ENCODE measurements at places on chromosomes 7 and 10.

DNA sequence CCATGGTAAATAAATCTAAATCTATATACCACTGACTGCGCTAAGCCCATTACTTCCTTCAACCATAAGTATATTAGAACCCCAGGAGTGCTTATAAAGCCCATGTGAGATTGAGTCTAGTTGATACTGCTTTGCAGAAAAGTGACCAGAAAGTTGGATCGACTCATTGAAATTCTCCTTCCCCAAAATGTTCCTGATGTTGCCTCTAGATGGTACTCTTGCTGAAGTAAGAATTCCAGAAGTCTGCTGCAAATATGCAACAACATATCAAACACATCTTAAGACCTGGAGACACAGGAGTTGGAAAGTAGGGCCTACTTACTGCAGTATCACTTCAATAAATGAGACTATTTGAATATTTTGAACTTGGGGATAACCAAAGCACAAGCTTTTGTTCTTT is 550.8 kb downstream of the IPMK start:
- no peak for DNase-seq

DNA sequence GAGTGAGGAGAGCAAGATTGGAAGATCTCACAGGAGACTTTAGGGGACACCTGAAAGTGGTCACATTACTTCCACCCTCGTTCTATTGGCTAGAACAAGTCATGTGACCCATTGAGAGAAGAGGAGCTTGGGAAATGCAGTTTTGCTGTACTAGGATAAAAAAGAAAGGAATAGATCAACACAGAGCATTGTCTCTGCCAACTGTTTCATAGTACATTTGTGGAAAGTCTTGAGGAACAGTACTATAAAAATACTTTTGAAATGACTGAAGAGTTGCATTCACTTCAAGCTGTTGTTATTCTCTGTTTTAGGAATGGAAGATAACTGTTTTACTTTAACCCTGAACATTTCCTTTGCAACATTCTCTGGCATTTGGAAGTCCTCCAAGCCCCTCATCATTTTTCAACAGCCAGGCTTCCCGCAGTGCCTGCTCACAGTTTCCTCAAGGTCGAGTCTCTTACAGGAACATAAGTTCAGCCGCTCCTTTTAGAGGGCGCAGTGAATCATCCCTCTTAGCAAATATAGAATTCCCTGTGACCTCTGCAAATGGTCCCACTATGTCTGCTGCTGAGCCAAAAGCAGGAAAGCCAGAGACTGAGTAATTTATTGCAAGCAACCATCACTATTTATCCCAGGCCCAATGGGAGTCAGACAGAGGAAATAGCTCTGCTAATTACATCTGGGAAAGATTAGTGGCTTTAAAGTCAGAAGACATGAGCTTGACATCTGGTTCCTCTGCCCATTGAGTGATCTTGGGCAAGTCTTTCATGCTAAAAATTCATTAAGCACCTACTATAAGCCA is 40.7 kb downstream of the MRPL32 start:
- no peak for DNase-seq

DNA sequence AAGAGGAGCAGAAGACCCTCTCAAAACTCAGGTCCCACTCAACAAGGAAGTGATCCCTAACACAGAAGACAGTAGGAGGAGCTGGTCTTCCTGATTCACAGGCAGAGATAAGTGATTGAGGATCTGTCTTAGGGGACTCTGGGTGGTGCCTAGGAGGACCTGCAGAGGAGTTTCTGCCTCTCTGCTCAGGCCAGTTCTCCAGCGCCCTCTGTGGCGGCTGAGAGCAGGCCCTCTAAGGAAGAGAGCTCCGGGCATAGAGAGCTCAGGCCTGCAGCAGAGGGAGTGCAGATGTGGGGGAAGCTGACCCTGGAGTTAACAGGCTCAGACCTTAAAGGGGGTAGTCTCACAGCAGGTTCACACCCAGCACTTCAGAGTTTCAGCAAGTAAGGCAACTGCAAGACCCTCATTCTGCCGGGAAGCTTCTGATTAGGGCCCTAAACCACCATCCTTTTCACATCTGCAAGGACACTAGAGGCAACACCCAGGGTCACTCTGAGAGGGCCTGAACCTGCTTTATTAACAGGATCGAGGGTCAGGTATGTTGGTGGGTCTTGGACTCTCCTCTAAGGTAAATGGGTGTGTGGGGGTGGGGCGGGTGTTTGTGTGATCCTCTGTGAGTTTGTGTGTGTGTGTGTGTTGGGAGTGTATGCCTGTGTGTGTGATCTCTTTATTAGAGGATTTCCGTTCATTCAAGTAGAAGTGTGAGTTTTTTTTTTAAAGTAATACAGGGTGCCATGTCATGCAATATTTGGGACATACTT is 57.6 kb upstream of the TARP start:
- no peak for DNase-seq

DNA sequence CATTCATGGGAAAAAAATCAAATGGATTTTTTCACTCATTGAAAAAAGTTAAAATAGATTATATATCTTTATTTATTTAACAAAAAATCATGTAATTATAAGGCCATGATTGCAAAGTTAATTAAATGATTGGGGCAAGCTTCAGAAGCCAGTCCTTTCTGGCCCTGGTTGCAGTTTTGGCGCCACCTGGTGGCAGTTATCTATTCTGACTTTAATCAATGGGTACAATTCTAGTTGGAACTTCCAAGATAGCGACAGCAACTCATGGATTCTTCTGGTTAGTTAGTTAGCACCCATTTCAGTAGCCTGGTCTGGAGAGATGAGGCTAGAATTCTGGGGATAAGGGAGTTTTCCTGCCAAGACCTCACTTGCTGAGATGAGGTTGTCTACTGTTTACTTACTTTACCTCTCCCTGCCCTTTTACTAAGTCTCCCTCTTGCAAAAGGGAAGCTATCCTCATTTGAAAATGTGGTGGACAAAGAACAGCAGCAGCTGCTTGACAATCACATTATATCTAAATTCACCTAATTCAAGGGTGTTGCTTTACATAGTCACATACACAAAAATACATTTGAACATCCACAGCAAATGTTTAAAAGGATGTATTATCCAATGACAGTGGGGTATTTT is 42.3 kb downstream of the NOC3L start:
- DNase-seq: peak; percentile 44

- DNase-seq: no peak
Observed at GRCh38 chr10:47031901-47032465, 120.8 kb downstream of the PTPN20 start.

GRCh38 chr10:104577163-104577562 is 63.9 kb upstream of the SORCS3 start:
- DNase-seq: no peak

DNA sequence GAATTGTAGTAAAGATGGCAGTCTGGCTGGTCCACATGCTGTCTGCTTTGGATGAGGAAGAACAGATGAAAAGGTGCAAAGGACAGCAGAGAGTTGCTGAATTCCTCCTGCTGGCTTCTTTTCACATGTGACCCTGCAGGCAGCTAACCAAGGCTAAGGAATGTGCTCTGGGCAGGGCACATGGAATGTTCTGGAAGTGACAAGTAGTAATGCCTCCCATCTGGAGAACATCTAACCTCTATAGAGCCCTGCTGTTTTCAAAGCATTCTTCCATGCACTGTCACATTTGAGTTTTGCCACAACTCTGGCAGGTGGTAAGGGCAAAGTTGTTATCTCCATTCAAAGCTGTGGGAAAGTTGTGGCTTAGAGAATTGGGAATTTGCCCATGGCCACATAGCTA is 208.8 kb downstream of the STK31 start:
- DNase-seq: no peak

GRCh38 chr10:28393956-28394568 is 91.2 kb upstream of the MPP7 start:
- DNase-seq: peak; percentile 32

GRCh38 chr10:72611783-72612182 is 14.1 kb downstream of the MICU1 start:
- DNase-seq: no peak

DNA sequence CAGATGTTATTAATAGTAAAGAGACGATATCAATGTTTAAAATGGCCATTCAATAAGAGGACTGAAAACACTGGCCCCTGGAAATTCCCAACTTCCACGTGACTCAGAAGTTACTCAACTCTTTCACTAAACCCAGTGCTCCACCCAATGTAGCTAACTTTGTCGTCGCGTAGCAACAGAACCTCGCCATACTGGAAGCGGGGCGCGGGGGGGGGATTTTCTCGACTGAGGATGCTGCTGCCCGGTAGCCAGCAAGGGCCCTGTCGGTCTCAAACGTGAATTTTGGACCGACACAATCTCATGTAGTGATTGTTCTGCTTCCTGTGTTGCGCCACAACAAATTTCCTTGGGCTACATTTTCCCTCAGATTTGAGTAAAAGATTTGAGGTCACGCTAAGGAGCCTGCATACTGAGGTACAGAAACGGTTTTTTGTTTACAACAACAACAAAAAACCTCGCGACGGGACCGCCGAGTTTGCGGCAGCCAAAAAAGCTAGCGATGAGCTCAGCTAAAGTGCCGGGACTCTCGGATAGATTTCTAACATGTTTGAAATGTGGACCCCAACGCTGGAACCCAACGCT is 977 bp upstream of the SFR1 start:
- peak; percentile 81 for DNase-seq

DNA sequence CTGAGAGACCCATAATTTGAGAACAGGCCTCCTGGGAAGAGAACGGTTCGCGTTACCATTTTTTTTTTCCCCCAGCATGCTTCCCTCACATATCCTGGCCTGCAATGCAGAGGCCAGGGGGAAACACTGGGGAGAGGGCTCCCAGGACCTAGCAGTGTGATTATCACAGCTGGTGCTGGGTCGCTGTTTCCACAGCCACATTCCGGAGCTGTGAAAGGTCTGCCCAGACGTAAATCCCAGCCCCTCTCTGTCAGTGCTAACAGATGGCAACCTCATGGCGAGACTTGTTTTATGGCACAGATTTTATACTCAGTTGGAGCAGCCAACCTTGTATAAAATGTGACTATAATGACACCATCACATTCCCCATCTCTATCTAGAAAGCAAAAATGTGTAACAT is 150.5 kb downstream of the PLXDC2 start:
- no peak for DNase-seq

DNA sequence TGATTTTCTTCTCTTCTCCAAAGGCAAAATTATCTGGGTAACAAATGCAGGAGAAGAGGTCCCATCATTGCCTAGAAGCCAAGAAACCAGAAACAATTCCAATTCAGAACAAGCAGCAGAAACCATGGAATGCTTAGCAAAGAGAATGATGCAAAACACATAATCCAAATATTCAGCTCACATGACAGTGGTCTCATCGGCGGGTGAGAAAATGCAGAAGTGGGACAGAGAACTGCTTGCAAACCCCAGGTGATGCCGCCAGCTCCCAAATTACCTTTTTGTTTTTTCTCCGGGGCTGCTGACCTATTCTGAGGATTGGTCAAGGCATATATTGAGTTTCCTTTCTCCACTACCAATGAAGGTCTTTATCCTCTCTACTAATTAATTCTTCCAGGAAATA is 99.7 kb downstream of the ZNF22 start:
- no peak for DNase-seq

DNA sequence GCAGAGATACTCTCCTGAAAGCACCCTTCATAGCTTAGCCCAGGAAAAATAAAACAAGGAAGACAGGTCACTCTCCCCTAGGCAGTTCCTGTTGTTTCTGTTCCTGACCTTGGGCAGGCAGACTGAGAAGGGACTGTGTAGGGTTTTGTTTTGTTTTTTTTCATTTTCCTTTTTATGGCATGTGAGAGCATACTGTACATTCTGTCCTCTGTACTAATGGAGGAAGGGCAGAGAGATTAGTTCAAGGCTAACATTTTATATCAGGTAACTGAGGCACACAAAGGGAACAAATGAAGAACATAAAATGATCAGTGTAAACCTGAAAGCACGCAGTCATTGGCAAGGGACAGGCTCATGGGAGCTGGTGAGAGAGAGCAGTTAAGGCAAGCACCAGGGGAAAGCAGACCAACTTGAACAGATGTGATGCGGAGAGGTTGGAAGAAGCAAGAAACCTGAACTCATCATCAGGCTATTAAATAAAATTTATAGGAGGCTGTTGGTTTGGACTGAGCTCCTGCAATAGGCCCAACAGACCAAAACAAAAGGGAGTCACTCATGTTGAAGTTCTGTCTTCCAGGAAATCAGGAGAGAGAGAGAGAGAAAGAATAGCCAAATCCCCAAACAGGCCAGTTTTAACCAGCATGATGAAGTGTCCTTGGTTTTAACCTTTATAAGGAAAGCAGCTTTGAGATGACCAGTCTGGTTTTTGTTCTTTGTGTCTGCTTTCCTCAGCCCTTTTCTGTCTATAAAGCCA is 34.1 kb upstream of the PDCD4 start:
- no peak for DNase-seq

DNA sequence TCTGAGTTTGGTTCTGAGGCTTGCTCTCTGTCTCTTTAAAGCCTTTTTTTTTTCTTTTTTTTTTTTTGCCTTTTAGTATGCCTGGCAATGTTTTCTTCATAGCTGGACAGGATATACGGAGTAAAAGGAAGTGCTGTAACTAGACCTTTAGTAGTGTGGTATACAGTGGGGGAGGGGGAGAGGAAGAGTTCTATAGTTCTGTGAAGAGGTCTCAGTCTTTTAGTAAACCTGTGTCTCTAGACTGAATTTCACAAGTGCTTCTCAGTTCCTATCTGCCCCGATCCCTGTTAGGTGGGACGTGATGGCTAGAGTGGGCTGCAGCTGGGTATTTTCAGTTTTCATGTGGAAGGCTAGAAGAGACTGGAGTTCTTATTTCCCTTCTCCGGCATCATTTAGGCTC is 3.1 kb upstream of the ABCC2 start:
- no peak for DNase-seq

- peak; percentile 33 for DNase-seq
Observed at GRCh38 chr7:157490465-157490912, 153.7 kb downstream of the DNAJB6 start.

- no peak for DNase-seq
Observed at GRCh38 chr10:47088656-47089354, 177.6 kb downstream of the PTPN20 start.

GRCh38 chr7:141945356-141945755 is 1.4 kb downstream of the CLEC5A start:
- DNase-seq: no peak

DNA sequence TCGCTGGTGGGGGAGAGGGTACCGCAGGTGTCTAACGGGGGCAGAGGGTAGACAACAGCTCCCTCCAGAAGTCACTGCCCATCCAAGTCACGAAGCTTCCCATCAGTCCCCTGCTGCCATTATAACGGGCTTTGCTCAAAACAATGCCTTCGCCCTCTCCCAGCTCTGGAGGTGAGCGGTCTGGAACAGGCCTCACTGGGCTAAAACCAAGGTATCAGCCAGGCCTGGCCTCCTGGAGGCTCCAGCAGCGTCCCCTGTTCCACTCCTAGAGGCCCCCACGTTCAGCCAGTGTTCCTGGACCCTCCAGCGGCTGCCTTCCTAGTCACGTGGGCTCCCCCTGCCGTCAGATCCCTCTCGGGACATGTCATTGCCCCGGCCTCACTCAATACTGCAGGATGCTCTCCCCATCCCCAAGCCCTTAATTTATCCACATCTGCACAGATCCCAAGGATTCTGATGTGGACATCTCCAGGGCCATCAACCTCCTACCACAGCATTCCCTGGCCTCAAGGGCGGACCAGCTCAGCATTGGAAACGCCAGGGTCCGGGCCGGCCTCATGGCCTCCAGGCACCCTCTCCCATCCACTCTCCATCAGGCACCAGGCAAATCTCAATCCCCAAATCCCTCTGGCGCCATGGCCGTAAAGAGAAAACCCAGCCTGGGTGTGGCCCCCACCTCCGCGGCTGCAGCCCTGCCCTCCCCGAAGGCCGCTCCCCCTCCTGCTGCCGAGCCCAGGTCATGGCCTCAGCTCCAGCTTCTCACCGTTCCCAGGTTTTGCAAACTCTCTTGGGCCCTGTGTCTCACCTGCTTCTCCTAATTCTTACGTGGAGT is 104.1 kb upstream of the FAM20C start:
- no peak for DNase-seq
